ENCODE measurements at places on chromosomes 2 and 18. TPM values are rescaled to one million over a fixed set of nuclear protein-coding genes. Genes with fewer than 3 reads are reported as not detected.

DNA sequence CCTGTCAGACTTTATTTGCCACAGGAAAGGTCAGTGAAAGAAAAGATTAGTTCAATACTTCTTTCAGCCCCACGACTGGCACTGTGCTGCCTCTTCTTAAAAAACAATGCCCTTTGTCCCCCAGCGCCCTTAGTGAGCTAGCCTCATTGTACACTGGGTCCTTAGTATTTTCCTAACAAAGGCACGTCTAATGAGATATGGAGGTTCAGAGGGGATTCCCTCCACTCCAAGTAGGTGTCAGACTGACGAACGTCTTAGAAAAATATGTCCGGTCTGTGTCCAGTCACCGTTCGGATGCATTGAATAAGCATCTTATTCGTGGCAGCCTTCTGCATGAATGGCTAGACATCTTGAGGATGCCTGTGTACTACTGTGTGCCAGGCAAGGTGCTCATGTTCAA is 1.1 kb downstream of the FECH start:
- peak; percentile 25 for DNase-seq

DNA sequence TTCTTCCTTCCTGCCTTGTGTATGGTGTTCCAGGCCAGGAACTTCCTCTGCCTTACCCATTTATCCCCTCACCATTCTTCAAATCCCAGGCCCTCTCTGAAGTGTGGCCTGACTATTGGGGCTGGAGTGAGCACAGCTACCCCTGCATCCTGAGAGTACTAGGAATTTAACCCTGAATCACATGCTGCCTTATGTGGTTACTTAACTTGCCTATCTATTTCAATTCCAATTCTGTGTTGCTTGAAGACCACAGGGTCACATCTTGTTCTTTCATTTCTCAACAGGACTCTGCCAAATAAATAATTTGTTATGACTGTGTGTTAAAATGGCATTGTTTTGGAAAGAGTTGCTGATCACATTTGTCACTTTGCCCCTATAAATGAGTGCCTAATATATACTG is 108.6 kb downstream of the CERS6 start:
- DNase-seq, result no peak

DNA sequence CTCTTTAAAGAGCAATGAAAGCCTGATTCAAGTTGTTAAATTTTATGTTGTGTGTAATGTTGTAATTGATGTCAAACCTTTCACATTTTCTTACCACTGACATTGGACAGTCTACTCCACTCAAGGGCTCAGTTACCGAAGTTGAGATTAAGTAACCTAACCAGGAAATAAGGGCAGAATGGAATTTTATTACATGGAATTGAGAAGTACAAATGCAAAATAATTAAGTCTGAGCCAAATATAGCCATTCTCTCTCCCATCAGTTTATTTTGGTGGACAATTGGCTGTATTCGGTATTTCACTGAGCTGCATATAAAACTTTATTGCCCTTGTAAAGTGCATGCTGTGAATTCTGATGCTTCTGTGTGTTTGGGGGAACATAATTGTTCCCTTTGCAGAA is 231.5 kb downstream of the TTC32 start:
- DNase-seq, result no peak

- DNase-seq, result peak; percentile 71
Measured at GRCh38 chr2:86078774-86079545, 26.7 kb downstream of the POLR1A start.

- DNase-seq, result peak; percentile 25
Measured at GRCh38 chr2:163878718-163879117, 142.9 kb upstream of the FIGN start.

GRCh38 chr18:44536046-44536445 is 144.6 kb upstream of the SETBP1 start:
- DNase-seq, result peak; percentile 89

DNA sequence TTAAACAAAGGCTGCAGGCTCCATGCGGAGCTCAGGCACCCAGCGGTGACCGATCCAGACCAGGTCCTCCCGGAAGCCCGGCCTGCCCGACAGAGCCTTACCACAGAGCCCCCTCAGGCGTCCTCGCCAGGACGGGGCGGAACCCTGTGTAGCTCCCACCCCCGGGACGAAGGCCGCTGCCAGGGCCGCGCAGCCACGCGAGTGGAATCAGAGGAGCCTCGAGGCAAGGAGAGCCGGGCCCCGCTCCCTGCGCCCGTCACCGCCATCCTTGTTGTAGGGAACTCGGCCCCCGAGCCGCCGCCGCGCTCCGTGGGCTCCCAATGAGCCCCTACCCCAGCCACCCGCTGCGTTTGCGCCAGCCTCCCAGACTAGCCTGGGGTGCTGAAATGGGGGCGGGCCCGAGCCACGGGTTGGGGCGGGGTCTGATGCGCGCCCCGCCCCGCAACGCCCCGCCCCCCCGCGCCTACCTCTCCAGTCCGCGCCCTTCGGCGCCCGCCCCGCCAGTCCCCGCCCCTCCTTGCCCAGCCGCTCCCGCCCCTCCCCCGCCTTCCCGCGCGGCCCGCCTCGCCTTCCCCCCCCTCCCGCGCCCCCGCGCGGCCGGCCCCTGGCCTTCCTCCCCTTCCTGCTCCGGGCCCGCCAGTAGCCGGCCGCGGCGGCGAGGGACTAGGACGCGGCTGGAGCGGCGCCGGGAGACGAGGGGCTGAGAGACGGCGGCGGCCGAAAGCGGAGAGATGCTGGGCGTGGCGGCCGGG is at the start of gene LIMS1:
Gene LIMS1 (plus strand): TSS at position 639 of the 752 bp plus-strand sequence. CDS start 93 bp downstream, at position 732.
- DNase-seq, result peak; percentile 94

SCYGR4 gene
- not detected for total RNA-seq

SP110 gene
- total RNA-seq, result 24.3 TPM

STPG4 gene
- not detected for total RNA-seq

PXDN gene
- 291 TPM for total RNA-seq

POU3F3 gene
- total RNA-seq, result not detected
